Common myeloid progenitor, CD34-positive (primary cell): ENCODE measurements at places on chromosomes 4 and X.

- no peak overlapping the region for H3K27ac ChIP-seq
- no peaks in the 10 kb centered on the region for H3K36me3 ChIP-seq
- H3K4me3 ChIP-seq = no peak overlapping the region
- H3K4me1 ChIP-seq = no peaks in the 10 kb centered on the region
- H3K27me3 ChIP-seq = no peaks in the 10 kb centered on the region
- no peak for DNase-seq
These were observed 159.9 kb downstream of the TRIML1 start for GRCh38 chr4:188299161-188299560.

- H3K4me1 ChIP-seq = peaks cover 10% of the 10 kb centered on the region
- no peak for DNase-seq
- no peak overlapping the region for H3K27ac ChIP-seq
- no peak overlapping the region for H3K4me3 ChIP-seq
- peaks cover 11% of the 10 kb centered on the region for H3K27me3 ChIP-seq
These were observed 13.6 kb downstream of the GASK1B start for GRCh38 chr4:158159054-158159717.

DNA sequence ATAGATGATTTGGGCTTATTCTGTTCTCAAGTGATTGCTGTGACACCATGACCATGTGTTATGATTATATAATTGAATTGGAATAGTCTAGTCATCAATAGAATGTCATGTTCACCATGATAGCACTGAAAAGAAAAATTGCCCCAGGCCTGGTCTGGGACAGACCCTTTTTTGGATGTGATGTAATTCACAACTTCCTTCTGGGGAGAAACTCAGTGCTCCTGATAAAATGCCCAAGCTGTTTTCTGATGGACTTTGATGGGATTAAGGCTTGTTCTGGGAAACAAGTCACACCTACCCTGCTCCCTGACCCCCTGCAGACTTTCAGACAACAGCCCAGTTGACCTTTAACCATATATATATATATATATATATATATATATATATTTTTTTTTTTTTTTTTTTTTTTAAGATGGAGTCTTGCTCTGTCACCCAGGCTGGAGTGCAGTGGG, 65.3 kb downstream of the RHOH start:
- H3K4me1 ChIP-seq = peaks cover 24% of the 10 kb centered on the region
- H3K4me3 ChIP-seq = no peak overlapping the region
- H3K27ac ChIP-seq = no peak overlapping the region
- H3K36me3 ChIP-seq = no peaks in the 10 kb centered on the region
- DNase-seq = peak; percentile 28
- H3K27me3 ChIP-seq = no peaks in the 10 kb centered on the region

DNA sequence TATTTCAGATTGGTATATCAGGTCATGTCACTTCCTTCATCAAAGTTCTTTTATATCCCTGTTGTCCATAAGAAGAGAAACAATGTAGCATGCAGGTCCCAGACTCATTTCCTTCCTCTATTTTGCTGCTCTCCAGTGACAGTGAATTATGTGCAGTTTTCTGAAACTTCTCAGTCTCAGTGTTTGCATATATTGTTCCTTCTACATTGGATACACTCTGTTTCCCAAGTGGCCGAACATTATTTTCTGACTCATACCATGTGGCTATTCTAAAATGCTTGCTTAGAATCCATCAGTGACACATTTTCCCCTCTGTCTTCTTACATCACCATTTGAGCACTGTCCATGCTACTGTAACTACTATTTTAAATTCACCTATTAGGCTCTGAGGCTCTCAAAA, 305.7 kb downstream of the PDHA2 start:
- peaks cover 11% of the 10 kb centered on the region for H3K4me1 ChIP-seq
- no peak overlapping the region for H3K4me3 ChIP-seq
- no peaks in the 10 kb centered on the region for H3K36me3 ChIP-seq
- H3K27ac ChIP-seq = no peak overlapping the region
- DNase-seq = peak; percentile 87

DNA sequence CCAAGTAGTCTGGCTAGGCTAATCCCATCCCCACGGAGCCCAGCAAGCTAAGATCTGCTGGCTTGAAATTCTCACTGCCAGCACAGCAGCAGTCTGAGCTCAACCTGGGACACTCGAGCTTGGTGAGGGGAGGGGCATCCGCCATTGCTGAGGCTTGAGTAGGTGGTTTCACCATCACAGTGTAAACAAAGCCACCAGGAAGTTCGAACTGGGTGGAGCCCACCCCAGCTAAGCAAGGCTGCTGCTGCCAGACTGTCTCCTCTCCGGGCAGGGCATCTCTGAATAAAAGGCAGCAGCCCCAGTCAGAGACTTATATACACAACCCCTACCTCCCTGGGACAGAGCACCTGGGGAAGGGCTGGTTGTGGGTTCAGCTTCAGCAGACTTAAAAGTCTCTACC, 639.6 kb downstream of the IQCM start:
- DNase-seq = no peak
- no peaks in the 10 kb centered on the region for H3K4me1 ChIP-seq
- no peaks in the 10 kb centered on the region for H3K36me3 ChIP-seq
- no peak overlapping the region for H3K27ac ChIP-seq
- no peaks in the 10 kb centered on the region for H3K27me3 ChIP-seq
- H3K4me3 ChIP-seq = no peak overlapping the region

DNA sequence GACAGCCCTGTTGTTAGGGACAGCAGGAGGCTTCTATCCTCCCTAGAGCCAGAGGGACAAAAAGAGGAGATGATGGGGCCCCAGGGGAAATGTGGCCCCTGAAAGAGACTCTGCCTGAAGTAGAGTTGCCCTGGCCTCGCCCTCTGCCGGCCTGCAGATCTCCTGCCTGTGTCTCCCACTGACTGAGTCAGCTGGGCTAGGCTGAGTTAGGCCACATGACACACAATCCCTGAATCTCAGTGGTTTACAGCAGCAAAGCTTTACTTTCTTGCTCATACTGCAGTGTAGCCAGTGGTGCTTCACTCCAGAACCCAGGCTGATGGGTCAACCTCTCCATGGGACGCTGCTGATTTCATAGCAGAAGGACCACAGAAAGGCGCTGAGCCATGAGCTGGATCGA, 23.5 kb downstream of the DRD5 start:
- H3K4me1 ChIP-seq = no peaks in the 10 kb centered on the region
- DNase-seq = no peak
- H3K27ac ChIP-seq = no peak overlapping the region
- H3K4me3 ChIP-seq = no peak overlapping the region

DNA sequence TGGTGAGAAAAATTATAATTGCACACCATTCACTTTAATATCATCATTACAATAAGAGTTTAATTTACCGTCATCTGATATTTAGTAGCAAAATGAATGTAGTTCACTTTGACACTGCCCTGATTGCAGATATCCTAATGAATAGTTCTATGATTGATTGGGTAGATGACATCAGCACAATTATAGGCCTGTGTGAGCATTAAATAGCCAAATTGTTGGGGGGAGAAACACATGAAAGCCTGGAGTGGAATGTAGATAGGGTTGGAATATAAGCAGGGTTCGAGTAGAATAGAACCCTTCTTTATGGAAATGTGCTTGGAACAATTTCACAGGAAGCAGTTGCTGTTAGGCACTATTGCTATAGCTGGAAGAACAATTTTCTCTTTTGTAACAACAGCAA, 1526.2 kb downstream of the RPA4 start:
- no peaks in the 10 kb centered on the region for H3K27me3 ChIP-seq
- DNase-seq = no peak
- H3K4me1 ChIP-seq = no peaks in the 10 kb centered on the region
- H3K4me3 ChIP-seq = no peak overlapping the region
- no peak overlapping the region for H3K27ac ChIP-seq

DNA sequence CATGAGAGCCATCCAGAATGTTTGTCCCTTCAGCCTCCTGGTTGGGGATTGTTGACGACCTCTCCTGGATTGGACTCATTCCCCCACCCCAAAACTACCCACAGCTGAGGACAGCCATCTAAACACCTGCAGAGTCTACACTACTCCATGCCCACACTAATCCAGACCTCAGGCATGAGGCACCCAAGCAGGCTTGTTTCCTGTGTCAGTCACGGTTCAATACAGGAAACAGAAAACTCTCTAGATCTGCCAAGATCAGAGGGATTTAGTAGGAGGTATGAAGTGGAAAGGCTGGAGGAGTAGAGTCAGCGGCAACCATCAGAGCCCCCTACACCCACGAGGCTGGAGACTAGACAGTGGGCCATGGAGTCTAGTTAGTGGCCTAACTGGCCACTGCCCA, 37.7 kb downstream of the HAND2 start:
- no peak overlapping the region for H3K4me3 ChIP-seq
- no peak overlapping the region for H3K27ac ChIP-seq
- peaks cover 7% of the 10 kb centered on the region for H3K27me3 ChIP-seq
- DNase-seq = no peak

DNA sequence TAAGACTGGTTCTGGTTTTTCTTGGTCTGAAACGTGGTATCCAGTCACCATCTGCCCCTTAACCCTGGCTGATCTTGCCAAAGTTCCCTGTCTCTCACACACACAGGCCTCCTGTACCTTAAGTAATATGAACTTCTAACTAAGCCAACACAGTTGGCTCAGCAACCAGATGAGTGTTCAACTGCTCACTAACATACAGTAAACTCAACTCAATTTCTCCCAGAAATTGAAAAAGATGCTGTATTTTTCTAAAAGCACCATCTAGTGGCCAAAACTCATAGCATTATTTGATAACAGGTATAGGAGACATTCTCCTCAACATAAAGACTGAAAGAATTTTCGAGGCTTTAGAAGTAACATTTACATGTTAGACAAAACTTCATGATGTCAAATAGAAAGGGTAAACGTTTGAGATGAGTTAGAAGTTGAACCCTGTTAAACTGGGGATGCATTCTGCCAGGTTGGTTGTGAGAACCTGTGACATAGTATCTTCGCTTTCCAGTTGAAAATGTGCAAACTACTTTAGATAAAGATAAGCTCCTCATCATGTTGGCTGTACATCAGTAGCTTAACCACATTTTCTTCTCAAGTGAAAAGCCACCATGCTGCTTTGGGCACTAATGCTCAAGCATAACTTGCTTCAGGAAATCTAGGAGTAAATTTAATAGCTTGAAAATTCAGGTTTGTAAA, 31.2 kb downstream of the CCNI start:
- no peak overlapping the region for H3K4me3 ChIP-seq
- H3K36me3 ChIP-seq = peaks cover 30% of the 10 kb centered on the region
- no peak overlapping the region for H3K27ac ChIP-seq
- DNase-seq = peak; percentile 61
- H3K4me1 ChIP-seq = no peaks in the 10 kb centered on the region
- no peaks in the 10 kb centered on the region for H3K27me3 ChIP-seq

DNA sequence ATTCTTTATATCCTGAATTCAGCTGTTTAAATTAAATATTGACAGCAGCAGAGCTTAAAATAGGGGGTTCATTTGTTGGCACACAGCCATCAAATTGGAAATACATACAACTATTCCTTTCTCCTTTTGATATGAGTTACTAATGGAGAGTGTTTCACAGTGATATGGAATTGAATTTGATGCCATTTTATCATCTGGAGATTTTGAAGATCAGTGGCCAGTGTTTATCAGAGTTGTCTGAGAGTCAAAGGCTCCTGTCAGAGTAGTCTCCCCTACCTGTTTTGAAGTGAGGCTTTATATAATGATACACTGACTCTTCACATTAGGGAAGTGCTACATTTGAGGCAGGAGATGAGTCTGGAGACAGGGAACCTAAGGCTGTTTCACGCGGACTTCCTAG, 1286.3 kb downstream of the TECRL start:
- no peaks in the 10 kb centered on the region for H3K27me3 ChIP-seq
- no peak for DNase-seq
- no peaks in the 10 kb centered on the region for H3K4me1 ChIP-seq
- H3K36me3 ChIP-seq = no peaks in the 10 kb centered on the region
- H3K4me3 ChIP-seq = no peak overlapping the region
- H3K27ac ChIP-seq = no peak overlapping the region

DNA sequence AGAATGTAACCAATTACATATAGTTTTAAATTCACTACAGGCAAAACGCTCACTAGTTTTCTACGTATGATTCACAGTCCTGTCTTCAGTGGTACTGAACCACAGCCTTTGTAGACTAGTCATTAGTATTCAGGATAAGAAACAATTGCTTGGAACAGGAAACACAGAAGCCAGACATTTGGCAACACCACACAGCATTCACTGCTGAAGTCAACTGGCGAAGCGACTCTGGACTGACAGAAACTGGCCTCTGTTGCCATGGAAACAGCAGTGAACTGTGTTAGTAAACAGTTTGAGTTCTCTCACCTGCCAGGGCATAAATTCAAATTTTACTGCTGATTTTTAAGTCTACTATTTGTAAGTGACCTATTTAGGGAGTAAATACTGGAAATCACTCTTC, 57.6 kb downstream of the MAPK10 start:
- no peak overlapping the region for H3K27ac ChIP-seq
- H3K27me3 ChIP-seq = no peaks in the 10 kb centered on the region
- no peak overlapping the region for H3K4me3 ChIP-seq
- DNase-seq = no peak
- H3K36me3 ChIP-seq = no peaks in the 10 kb centered on the region
- H3K4me1 ChIP-seq = no peaks in the 10 kb centered on the region

DNA sequence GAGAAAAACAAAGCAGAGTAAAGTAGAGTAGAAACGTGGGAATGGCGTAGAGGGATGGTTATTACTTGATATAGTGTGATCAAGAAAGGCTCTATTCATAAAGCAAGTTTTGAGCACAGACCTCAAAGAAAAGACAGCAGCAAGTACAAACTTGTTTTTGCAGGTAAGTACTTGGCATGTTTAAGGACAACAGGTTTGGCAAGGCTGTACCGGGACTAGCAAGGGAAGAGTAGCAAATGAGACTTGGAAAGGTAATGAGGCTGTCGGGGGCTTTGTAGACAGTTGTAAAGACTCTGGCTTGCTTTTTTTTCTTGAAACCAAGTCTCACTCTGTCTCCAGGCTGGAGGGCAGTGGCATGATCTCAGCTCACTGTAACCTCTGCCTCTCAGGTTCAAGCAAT, 40.9 kb downstream of the NEK1 start:
- H3K4me1 ChIP-seq = no peaks in the 10 kb centered on the region
- no peaks in the 10 kb centered on the region for H3K27me3 ChIP-seq
- DNase-seq = no peak

DNA sequence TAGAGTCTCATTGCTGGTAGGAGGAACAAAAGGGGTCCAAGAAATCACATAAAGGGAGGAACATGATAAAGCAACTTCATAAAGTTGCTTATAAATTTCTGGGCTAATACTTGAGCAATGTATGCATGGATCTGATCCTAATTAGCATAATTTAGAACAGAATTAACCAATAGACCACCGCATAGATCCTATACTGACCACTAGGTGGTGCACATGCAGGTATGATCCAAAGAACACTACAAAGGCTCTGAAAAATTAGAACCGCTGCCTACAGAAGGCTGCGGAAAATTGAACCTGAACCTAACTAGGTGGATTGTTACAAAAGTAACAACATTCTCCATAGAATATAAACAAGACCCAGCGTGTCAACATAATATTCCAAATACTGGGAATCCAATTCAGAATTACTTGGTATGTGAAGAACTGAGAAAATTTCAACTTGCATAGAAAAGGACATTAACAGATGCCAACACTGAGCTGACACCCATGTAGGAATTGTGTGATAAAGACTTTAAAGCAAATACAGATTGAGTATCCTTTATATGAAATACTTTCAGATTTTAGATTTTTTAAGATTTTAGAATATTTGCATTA, 23.3 kb downstream of the BRCC3 start:
- H3K36me3 ChIP-seq = peaks cover 4% of the 10 kb centered on the region
- H3K27ac ChIP-seq = no peak overlapping the region
- H3K27me3 ChIP-seq = no peaks in the 10 kb centered on the region
- H3K4me1 ChIP-seq = no peaks in the 10 kb centered on the region

GRCh38 chr4:76301068-76301774, 5.3 kb upstream of the STBD1 start:
- peaks cover 35% of the 10 kb centered on the region for H3K4me1 ChIP-seq
- no peaks in the 10 kb centered on the region for H3K36me3 ChIP-seq
- H3K27me3 ChIP-seq = no peaks in the 10 kb centered on the region
- peak; percentile 64 for DNase-seq
